ENCODE measurements at places on chromosomes 7 and 10. TPM values are rescaled to one million over a fixed set of nuclear protein-coding genes. Genes with fewer than 3 reads are reported as not detected.

ARHGEF35 gene
- 4.2 TPM for total RNA-seq

WEE2 gene
- not detected for total RNA-seq

FZD1 gene
- 21.0 TPM for total RNA-seq

MALRD1 gene
- total RNA-seq: 1.1 TPM

MAGI2 gene
- 3.8 TPM for total RNA-seq

OPN4 gene
- not detected for total RNA-seq

SP8 gene
- not detected for total RNA-seq

FAM237B gene
- total RNA-seq: not detected

TYW1B gene
- total RNA-seq: 2.2 TPM

UTF1 gene
- not detected for total RNA-seq

SFR1 gene
- 8.8 TPM for total RNA-seq

TAS2R41 gene
- total RNA-seq: not detected

TDRD1 gene
- 2.1 TPM for total RNA-seq

PLEKHS1 gene
- total RNA-seq: not detected

CAV1 gene
- 274 TPM for total RNA-seq

RHOBTB1 gene
- total RNA-seq: 16.0 TPM

IFIT1 gene
- total RNA-seq: 40.6 TPM

DNAJC12 gene
- total RNA-seq: 2.7 TPM

All from heart left ventricle (tissue), 16 donors.